ENCODE measurements at places on chromosomes 4 and X. TPM values are rescaled to one million over a fixed set of nuclear protein-coding genes. Genes with fewer than 3 reads are reported as not detected.

- DNase-seq = no peak
Measured at GRCh38 chr4:94892051-94892450, 134.3 kb downstream of the BMPR1B start.

- no peak for DNase-seq
Measured at GRCh38 chr4:99028187-99028586, 32.7 kb downstream of the METAP1 start.

GRCh38 chrX:118197730-118198129 lies 81.1 kb upstream of the KLHL13 start:
- DNase-seq = no peak

DNA sequence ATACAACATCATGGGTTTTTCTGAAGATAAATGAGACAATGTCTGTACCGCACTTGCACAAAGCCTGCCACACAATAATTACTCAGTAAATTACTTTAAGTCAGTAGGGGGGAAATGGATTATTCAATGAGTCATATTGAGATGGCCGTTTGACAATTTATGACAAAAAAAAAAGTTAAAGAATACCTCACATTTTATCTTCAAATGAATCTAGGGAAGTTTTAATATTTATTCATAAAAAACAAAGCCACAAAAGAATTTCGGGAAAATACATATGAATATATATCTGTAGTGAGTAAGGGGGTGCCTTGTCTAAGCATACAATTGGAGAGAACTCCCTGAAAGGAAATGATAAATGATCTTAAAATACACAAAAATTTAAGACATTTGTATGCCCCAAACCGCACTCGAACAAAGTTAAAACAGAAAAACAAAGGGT lies 197.0 kb upstream of the SLC7A11 start:
- DNase-seq = no peak

GRCh38 chrX:150476164-150476699 lies 92.2 kb upstream of the MTM1 start:
- no peak for DNase-seq

- no peak for DNase-seq
Measured at GRCh38 chrX:23524467-23524866, 142.8 kb upstream of the PRDX4 start.

DNA sequence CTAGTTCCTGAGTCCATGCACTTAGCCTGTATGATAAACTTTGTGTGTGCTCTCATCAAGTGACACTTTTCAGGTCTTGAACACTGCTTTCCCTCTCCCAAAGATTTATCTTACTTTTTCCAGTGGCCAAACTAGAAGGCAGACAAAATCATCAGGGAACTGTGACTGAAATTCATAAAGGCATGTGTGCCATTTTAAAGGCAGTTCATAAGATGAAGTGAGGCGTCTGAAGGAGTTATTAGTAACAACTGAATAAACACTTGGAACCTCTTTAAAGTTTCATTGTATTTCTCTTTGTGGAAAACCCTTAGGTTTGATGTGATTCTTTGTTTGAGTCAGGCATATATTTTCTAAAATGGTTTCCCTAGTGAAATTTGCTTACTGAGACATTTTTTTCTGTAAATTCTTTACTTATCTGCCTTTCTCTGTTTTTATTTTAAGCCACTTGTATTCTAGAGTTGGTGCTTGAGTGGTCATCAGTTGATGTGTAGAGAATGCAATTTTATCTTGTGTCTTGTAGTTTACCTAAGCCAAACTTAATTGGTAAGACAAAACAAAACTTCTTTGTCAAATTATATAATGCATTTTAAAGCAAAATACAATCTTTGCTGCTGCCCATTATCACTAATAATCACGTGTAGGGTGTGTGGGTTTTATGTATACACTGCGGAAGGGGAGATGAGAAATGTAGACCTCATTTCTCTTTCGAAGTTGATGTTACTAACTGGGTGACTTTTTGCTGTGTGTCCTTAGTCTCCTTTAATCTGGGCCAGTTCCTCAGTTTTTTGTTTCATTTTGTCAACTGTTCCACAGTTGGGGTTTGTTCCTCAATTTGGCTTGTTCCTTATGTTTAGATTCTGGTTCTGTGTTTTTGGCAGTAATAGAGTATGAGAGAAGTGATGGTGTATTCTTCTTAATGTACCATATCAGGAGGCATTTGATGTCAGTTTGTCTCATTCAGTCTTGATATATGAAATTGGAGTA lies 56.8 kb downstream of the RBPJ start:
- DNase-seq = no peak

DNA sequence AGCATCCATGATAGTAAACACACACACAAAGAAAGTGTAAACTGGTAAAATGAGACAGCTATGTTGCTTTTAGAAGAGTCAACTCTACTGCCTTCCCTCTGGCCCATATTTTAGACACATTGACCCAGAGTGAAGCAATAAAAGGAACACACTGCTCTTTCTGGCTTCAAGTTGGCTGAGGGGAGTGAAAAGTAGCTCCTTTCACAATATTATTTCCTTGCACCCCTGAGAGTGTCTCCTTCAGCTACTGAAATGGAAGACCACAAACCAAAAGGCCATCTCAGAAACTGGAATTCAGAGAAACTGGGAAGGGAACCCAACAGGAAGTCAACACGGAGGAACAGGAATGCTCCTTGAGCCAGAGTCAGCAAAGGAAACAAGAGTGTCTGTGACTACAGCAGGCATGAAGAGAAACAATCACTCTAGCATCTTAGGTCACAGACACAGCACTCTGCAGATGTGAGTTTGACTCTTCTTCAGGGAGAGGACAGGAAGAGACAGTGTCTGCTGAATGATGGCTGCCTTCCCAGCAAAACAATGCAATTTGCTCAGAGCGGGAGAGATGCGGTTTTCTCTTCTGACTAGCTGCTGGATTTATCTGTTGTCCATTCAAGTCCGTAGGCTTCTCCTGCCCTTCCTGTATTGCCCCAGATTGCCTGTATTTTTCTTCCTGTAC lies 106.7 kb downstream of the SPATA18 start:
- DNase-seq = no peak

- DNase-seq = no peak
Measured at GRCh38 chr4:14934704-14935390, 67.4 kb upstream of the CPEB2 start.

DNA sequence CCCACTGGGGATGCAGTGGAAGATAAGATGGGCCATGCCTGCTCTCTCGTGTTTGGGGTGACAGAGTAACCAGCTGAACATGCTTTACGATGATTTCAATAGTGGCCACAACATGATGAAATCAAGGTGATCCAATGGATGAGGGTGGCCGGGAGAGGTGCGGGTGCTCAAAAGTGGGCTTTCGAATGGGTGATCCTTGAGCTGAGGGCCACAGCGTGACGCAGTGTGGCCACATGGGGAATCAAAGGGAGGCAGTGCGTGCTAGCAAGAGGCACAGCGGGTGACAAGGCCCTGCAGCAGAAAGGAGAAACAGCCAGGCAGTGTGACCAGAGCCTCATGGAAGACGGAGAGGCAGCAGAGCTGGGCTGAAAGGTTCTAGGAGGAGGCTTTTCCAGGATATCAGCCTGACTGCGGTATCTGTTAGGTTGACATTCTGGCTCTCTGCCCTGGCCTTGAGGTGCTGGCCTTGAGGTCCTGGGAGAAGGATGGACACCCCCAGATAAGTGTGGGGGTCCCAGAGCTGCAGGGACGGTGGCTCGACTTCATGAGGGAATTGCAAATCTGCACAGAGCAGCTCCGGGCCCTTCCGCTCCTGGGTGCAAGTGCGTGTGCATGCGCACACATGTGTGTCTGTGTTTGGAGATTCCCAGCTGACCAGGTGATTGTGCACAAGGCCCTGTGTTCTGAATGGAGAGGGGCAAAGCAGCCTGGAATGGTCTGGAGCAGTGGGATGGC lies 38.0 kb upstream of the GPR78 start:
- DNase-seq = no peak

DNA sequence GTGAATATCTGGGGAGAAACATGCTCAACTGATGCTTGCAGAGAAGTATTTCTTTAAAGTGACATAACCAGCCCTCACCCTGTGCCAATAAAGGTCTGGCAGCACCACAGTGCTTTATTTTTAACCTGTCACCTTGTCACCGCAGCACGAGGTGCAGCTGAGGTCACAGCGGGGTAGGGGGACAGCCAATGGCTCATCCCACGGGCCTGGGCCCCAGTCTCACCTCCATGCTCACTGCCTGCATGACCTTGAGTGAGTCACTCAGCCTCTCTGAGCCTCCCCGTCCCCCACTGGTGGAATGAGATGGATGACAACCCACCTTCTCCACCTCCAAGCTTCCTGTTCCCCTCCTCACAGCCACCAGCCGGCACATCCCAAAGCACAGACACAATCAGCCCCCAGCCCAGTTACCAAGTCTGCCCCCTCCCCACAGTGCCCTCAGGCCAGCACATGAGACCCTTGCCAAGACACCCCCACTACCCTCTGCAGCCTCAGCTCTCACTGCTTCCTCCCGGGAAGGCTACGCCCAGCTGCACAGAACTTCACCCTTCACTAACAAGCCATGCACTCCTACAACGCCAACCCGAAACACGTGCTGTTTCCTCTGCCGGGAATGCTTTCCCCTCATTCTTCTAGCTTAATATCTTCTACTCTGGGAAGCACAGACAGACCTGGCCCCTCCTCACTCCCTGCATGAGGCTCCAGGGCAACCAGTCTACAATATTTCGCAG lies 24.9 kb upstream of the MAN2B2 start:
- DNase-seq = no peak

DNA sequence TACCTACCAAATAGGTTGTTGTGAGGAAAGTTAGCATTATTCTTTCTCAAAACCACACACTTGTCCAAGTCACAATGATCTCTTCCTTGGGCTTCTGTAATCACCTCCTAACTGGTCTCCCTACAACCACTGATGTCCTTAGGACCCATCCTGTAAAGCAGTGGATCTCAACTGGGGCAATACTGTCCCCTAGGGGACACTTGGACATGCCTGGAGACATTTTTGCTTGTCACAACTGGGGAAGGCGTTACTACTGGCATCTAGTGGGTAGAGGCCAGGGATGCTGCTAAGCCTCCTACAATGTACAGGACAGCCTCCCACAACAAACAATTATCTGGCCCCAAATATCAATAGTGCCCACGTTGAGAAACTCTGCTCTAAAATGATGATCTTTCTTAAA lies 118.7 kb upstream of the AP1S2 start:
- DNase-seq = no peak

DNA sequence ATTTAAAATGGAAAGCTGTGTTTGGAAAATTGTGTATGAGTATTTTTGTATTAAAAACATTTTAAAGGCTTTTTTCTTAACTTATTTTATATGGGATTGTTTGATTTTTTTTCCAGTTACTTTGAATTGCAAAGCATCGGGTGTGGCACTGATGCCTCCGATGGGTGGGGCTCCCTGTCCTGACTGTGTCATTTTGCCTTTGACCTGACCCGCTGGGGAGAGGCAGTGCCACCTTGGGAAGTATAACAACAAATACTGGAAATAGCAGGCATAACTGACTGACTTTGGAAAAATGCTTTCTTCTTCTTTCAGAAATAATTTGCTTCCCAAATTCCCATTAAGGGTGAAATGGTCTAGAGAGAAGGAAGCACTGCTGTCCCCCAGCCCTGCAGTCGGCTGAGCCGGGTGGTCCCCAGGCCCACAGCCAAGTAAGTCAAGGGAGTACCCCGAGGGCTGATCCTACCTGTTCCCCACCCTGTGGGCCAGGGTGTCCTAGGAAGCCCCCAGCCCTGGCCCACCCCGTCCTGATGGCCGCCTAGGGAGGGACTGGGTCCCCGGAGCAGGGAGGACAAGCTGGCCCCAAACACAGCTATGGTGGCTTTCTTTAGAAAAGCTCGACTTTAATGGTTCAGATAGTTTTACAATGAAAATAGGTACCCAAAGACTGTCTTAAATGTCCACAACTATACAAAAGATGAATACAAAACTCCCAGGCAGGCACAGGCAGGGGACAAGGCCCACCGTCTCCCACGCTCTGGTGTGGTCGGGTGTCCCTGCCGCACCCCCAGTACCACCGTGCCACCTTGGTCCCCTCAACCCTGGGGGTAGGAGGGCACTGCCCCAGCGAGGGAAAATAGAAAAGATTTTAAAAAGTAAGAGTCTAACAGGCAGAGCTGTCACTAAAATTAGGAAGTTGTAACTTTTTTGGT lies 26.4 kb downstream of the NELFA start:
- DNase-seq = no peak

DNA sequence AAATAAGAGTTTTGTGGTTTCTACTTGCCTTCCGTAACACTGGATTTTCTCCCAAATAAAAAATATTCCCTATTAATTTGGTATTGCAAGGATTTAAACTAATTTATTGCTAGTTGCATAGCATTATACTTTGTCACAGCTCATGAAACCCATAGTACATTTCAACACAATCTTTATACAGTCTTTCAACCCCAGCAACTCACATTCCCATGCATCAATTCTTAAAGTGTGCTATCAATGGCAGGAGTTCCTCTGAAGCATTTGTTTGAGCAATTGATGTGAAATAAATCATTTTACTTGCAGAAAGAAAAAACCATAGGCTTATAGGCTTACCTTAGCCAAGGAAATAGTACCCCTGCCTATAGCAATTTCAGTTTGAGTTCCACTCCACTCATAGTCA lies 251.9 kb downstream of the PAPSS1 start:
- DNase-seq = no peak

DNA sequence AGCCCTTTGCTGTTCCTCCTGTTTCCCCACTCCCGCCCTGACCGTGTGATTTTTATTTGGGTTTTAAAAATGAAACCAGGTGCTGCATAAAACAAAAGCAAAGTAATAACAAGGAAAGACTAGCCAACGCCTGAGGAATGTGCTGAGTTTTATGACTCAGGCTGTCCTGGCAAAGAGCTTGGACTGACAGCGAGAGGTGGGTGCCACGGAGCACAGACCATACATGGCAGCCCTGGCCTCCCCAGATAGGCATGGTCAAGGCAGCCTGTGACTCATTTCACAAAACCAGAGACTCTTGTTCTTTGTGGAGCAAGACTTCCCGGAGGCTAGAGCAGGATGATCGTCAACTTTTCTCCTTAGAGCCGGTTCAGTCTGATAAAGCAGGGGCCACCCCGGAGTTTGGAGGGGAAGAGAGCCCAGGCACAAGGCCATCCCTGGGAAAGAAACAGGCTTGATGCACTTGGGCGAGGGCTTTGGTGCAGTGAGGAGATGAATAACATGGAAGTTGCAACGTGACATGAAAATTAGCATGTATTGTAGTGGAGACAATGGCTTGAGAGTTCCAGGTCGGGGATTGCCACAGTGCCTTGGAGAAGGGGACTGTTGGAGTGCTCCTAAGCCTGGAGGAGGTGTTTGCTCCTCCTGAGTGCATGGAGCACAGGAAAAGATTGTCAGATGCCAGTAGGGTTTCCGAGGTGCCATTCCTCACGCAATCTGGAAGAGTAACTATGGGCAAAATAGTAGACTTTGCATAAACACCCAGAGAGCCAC lies 54.8 kb downstream of the C4orf51 start:
- no peak for DNase-seq

GRCh38 chr4:65669111-65670019 lies 924 bp downstream of the EPHA5 start:
- DNase-seq = no peak

GRCh38 chr4:4851906-4852305 lies 7.6 kb upstream of the MSX1 start:
- DNase-seq = no peak

GRCh38 chrX:79117078-79117477 lies 27.4 kb upstream of the GPR174 start:
- DNase-seq = no peak

MMGT1 gene
- total RNA-seq = 18.9 TPM

RIPPLY1 gene
- not detected for total RNA-seq

UGT2A3 gene
- total RNA-seq = not detected

MAGEC3 gene
- total RNA-seq = not detected

HSFX2 gene
- total RNA-seq = not detected

ZNF157 gene
- total RNA-seq = not detected

Data from vagina (tissue), 2 donors.